NCI-H187 treated with DMSO at 0.1 percent for 48 hours (cell line): ENCODE measurements at places on chromosomes 3 and 15.

- DNase-seq: no peak
These were observed 23.7 kb downstream of the PRR23E start for GRCh38 chr3:127216415-127217261.

- no peak for DNase-seq
These were observed 12.4 kb downstream of the SLCO3A1 start for GRCh38 chr15:91865950-91866349.

GRCh38 chr3:16330351-16330750, 65.3 kb downstream of the OXNAD1 start:
- DNase-seq: no peak

DNA sequence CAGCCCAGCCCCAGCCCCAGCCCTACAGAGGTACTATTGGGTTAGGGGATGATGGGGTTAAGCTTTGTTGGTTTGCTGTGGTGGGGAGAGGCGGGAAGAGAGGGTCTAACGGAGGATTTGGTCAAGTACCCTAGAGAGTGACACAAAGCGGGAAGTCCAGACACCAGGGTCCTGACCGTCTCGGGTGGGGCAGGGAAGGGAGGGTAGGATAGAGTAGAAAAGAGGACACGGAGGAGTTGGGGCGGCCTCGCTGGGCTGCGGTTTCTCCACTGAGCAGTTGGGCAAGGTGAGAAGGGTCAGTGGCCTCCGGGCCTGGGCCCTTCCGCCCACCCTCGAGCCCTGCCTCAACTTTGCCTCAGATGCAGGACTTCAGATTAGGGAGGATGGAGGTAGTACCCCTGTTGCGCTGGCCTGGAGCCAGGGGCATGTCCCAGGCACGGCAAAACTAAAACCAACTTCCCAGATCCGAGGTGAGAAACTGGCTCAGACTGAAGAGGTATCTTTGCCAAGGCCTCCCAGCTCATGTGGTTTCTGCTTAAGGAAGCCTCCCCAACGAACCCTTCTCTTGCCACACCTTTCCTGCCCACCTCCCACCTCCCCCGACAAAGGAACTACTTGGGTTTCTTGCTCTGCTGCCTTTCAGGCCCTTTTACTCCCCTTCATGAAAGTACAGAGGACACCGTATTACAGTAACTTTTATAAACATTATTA, 551 bp downstream of the PML start:
- DNase-seq: no peak

- DNase-seq: no peak
These were observed 82.7 kb upstream of the SOX2 start for GRCh38 chr3:181629029-181629428.

DNA sequence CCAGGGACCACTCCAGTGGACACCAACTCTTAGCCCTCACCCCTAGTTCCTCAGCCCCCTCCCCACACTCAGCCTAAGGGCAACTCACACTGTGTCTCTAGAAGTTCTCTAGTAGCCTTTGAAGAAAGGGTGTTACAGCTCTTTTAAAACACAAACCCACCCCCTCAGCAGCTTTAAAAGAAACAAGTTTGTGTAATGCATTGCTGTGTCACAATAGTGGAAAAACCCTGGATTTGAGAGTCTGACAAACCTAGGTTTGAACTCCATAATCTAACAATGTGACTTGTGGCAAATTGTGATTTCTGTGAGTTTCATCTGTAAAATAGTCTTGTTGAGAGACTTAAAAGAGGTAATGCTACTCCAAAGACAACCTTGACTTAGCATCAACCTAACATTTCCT, 54.0 kb downstream of the PLCH1 start:
- DNase-seq: no peak

GRCh38 chr15:87682527-87682926, 574.0 kb downstream of the NTRK3 start:
- DNase-seq: no peak

DNA sequence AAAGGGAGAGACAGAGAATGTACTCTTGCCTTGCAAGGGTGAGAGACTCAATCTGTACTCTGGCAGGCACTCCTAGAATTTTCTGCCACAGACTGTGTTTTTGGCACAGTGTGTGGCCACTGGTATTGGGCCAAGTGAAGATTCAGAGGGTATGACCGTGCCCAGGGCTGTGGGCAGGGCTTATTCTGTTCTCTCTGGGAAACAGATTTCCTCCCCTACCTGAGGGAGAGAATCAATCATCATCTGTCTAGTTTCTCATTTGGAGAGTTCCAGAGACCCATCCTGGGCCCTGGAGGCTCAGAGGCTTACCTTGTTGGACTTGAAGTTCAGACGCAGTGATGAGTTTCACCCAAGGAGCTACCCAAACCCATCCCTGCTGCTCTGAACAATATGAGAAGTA, 28.2 kb downstream of the CSTA start:
- no peak for DNase-seq

DNA sequence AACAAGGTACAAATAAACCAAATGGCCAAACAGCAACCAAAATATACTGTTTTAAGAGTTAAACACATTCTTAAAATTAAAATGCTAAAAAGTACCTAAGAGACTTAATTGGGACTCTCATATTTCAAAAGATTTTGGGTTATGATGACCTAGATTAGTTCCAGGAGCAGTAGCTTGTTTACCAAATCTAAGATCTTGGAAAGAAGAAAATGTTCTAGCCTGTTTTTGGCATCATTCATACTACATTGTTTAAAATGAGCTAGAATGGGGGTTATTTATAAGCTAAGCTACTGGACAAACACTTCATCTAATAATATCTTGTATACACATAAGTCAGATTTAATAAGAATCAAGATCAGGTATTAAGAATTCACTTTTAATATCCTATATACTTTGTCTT, 22.8 kb downstream of the ATOSA start:
- no peak for DNase-seq

GRCh38 chr3:149180057-149180573, 41.5 kb downstream of the CP start:
- no peak for DNase-seq

GRCh38 chr3:172129850-172130716, 90.7 kb downstream of the FNDC3B start:
- DNase-seq: no peak

- DNase-seq: no peak
These were observed 4.1 kb downstream of the VGLL3 start for GRCh38 chr3:86986671-86987420.

- DNase-seq: no peak
These were observed 328.7 kb downstream of the ZBBX start for GRCh38 chr3:167051421-167051820.

GRCh38 chr3:113685956-113686721, 10.3 kb downstream of the USF3 start:
- no peak for DNase-seq

GRCh38 chr3:117047951-117048705, 338.5 kb downstream of the TUSC7 start:
- DNase-seq: no peak
